ENCODE measurements at places on chromosomes 7 and 10. TPM values are rescaled to one million over a fixed set of nuclear protein-coding genes. Genes with fewer than 3 reads are reported as not detected.

The TIMM23 gene
- 36.3 TPM for total RNA-seq

The DOCK4 gene
- 46.5 TPM for total RNA-seq

The CDHR3 gene
- 10.8 TPM for total RNA-seq

The CALHM1 gene
- not detected for total RNA-seq

The FFAR4 gene
- total RNA-seq: 0.16 TPM

All from urinary bladder (tissue), 4 donors.